Endothelial cell (in vitro differentiated cells): ENCODE measurements at places on chromosomes 2 and 18. TPM values are rescaled to one million over a fixed set of nuclear protein-coding genes. Genes with fewer than 3 reads are reported as not detected.
A peak's percentile ranks its signal among the peaks of the same experiment; 100 is the strongest.

Gene CHRND
- not detected for total RNA-seq

Gene CD207
- 0.74 TPM for total RNA-seq

Gene POTEE
- total RNA-seq = 0.36 TPM

Gene RIT2
- not detected for total RNA-seq

- DNase-seq = peak; percentile 10
Measured at GRCh38 chr2:152405206-152406118, 70.5 kb downstream of the FMNL2 start.

DNA sequence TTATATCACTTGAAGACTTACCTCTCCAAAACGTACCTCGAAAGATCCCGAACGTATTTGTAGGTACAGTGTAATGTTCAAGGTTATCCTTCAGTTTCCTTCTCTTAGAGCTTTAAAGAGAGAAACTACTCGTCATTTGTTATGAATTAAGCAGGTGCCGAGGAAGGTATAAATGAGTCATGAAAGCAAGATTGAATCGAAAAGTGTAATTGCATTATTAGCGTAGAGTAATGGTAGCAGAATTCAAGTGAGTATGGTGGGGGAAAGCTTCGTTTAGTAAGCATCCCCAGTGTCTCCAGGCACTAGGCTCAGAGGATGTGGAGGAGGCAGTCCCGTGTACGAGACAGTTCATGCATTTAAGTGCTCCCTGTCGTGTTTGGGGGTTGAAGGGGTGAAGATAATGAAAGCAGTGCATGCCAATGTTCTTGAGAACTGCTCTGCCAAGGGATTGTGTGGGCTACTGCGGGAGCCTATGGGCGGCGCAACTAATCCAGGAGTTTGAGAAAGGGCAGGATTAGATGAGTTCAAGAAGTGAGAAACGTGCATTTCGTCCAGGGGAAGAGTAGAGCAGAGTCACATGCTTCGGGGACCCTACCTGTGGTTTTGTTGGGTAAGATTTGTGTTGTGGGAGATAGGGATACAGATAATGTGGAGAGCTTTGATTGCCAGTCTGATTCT lies 858 bp downstream of the POLR1B start:
- DNase-seq = no peak

DNA sequence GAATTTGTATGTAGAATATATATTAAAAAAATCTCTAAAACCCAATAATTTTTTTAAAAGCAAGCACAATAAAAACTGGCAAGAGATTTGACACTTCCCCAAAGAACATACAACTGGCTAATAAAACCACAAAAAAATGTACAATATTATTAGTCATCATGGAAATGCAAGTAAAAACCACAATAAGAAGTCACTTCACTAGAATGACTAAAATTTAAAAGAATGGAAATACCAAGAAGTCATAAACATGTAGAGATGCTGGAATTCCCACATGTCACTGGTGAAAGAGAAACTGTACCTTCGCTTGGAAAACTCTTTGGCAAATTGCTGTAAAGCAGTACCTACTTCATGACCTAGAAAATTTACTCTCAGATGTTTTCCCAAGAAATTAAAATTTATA lies 43.4 kb upstream of the KYNU start:
- no peak for DNase-seq

DNA sequence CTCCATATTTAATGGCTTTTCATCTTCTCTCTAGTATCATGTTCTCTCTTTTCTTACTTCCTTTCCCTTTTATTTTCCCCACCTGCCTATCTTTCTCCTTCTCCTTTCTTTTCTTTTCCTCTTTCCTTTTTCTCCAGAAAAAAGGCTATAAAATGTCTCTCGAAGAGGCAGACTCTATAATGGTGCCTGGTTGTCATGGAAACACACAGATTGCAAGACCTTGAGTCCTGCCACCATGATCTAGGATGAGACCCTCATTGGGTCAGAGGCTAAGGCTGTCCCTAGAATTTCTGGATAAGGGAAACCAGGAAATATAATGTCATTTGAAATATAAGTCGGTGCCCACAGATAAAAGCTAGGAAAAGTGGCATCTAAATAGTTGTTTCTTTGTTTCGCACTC lies 36.5 kb upstream of the LHCGR start:
- DNase-seq = no peak

DNA sequence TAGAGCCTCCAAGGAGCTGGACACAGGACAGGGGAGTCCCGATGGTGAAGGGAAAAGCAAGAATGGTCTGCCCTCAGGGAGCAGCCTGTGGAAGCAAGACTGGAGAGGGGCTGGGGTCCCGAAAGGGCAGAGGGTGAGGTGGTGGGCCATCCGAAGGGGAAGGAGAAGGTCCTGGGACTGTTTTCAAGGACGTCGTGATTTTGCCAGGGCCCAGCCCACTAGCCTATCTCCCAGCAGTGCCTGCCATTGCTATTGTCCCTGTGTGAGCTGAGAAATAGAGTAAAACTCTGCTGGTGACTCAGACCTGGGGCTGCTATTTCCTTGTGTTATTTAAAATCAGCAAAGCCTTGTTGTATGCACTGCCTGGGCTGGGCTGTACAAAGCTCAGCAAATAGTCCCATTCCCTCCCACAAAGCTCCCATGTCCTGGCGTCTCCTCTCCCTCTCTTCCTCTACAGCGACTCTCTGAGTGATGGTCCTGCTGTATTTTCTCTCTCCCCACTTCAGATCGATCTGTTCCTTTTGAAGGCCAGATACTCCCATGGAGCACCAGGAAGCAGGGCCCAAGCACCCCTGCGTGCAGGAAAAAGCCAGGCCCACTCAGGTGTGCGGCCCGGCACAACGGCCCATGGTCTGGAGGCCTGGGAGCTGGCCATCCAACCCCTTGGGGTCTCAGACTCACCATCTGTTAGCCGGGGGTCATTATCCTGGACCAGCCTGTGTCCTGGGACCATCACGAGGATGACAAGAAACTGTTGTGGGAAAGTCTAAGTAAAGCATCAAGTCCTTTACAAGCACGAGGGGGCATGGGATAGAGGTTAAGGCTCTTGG lies 65.0 kb upstream of the OTOF start:
- no peak for DNase-seq
